ENCODE measurements at places on chromosomes 16 and 17. TPM values are rescaled to one million over a fixed set of nuclear protein-coding genes. Genes with fewer than 3 reads are reported as not detected.

The KRT20 gene
- polyA plus RNA-seq = not detected

DNA sequence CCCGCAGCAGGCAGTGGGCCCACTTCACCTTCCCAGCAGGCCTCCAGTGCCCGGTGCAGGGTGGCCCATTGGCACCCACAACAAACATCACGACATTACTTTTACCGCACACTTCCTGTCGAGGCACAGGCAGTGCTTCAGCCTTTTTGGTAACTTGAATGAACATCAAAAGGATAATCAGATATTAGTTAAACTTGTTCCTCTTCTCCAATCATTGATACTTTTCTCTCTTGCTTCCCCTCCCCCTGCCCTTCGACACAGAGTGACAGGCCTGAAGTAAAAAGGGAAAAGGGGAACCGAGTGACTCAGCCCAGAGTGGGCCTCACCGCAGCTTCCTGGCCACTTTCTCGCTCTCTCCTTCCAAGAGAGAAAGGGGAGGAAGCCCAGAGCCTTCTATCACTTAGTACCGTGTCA, 507.0 kb downstream of the MAF start:
- peak; percentile 34 for DNase-seq

DNA sequence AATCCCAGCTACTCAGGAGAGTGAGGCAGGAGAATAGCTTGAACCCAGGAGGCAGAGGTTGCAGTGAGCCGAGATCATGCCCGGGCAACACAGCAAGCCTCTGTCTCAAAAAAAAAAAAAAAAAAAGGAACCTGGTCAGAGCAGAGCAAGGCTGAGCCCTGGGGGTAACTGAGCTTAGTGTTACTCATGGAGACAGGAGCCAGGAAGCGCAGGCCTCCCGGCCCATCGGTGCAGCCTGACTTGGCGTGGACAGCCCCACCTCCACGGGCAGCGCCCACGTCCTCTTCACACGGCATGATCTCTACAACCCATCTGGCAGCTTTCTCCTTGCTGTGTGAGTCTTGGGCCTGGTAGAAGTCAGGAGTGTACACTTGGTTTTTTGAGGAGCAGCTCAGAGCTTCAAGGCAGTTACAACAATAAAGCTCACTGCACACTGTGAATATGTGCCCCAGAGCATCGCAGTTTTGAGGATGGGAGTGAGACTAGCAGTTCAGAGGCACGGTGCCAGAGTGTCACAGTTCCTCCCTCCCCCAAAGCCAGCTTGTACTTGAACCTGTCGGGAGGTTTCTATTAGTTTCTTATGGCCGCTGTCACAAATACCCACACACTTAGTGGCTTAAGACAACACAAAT, 129.9 kb downstream of the RAP1GAP2 start:
- DNase-seq = no peak

The CTF1 gene
- polyA plus RNA-seq = 13.5 TPM

GRCh38 chr16:67326472-67327309, at the start of the genes KCTD19 and LRRC36:
KCTD19 (minus strand) TSS chr16:67326741; CDS start chr16:67326707, 34 bp downstream.
LRRC36 (plus strand) TSS chr16:67326815; CDS start chr16:67326863, 48 bp downstream.
- no peak for DNase-seq

DNA sequence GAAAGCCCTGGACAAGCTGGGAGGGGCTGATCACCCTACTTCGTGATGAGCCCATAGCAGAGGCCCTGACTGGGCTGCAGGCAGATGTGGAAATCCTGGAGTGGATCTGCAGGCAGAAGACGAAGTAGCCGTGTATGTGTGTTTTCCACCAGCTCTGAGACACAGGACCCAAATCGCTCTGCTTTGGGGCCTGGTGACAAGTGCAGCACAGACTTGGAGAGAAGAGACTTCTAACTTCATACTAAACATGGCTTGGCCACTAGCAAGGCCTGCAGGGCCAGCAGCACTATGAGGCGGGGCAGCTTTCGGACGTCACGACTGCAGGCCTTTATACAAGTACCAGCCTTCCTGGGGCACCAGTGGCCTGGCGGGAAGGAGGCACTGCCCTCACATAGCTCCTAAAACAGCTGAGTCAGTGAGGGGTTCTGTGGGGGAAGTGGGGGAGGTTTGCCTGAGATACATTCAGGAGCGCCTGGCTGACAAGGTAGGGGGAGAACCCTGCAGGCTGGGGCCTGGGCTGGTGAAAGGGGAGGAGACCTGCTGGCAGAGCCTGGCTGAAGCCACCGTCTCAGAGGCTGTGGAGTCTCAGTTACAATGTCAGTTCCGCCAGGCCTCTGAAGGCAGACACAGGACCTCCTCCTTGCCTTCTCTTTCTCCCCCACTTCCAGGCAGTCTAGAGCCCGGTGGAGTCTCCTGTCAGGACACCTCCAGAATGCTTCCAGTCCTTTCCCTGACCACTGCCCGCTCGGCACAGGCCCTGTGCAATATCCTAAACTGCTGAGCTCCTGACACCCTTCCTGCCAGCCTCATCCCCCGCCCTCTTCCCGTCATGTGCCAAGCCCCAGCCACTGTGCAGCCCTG, 73.4 kb downstream of the WSB1 start:
- no peak for DNase-seq

DNA sequence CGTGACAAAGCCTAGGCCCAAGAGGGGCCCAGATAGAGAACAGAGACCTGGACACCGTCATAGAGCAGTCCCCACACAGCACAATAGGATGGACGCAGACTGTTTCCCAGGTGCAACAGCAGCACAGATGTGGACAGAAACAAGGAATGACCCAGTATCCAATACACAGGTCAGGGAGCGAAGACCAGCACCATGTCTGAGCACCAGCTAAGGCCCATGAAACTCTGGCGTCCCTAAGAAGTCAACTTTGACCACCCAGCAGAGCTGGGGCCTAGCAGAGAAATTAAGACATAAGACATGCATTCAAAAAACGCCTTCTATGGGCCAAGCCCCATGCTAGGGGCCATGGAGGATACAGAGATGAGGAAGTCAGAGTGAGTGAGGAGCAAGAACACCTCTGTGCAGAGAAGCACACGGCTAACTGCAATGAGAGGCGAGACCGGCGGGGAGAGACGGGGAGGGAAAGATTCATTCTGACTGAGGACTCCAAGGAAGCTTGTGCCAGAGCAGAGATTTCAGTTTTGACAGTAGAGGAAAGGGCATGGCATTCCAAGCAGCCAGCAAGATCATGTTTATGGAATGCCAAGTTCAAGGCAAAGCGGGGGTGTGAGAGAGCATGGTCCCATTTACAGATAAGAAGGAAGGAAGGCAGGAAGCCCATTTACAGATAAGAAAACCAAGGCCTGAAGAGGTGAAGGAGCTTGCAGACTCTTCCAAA, 50.8 kb downstream of the PITPNM3 start:
- no peak for DNase-seq

DNA sequence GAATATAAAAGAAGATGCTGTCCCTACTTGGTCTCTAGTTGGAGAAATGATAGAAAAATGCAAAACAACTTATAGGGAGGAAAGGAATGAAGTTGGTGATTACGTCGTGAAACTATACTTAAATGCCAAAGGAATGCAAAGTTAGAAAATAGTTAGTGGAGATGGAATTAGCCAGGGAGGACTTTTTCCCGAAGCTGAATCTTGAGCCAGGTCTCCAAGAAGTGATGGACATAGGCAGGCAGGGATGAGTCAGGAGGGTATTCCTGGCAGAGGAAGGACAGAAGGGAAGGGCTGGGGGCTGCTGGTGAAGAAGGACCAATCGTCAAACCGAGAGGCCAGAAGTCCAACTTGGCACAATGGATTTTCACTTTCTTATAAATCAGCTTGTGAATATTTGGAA, 1.8 kb downstream of the SNTB2 start:
- DNase-seq = no peak

- DNase-seq = no peak
Measured at GRCh38 chr17:43664096-43664495, 2.4 kb upstream of the MEOX1 start.

The RUNDC3A gene
- 1.1 TPM for polyA plus RNA-seq

GRCh38 chr16:68605746-68606145, 39.4 kb upstream of the CDH3 start:
- DNase-seq = no peak

The CHRNE gene
- polyA plus RNA-seq = 3.3 TPM

The SLC16A13 gene
- polyA plus RNA-seq = 2.2 TPM

The HIRIP3 gene
- polyA plus RNA-seq = 16.4 TPM

DNA sequence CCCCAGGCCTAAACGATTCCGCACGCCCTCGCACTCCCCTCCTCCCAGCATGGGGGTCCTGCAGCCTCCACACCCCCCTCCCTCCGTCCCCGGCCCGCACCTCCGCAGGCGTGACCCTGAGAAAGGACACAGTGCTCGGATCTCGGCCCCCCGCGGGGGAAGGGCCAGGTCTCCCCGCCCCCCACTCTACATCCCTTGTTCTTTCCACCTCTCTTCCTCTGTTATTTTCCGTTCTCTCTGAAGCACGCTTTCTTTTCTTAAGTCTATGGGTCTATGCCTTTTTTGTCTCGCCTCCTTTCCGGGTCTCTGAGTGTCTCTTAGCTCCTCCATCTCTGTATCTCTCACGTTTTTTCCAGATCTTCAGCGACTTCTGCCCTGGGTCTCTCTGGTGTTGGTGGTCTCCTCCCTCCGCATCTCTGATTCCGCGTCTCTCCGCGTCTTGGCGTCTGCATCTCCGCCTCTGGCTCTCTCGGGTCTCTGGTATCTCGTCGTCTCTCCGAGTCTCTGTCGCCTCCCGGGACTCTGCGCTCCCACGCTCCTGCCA, 2.1 kb upstream of the HES7 start:
- no peak for DNase-seq

DNA sequence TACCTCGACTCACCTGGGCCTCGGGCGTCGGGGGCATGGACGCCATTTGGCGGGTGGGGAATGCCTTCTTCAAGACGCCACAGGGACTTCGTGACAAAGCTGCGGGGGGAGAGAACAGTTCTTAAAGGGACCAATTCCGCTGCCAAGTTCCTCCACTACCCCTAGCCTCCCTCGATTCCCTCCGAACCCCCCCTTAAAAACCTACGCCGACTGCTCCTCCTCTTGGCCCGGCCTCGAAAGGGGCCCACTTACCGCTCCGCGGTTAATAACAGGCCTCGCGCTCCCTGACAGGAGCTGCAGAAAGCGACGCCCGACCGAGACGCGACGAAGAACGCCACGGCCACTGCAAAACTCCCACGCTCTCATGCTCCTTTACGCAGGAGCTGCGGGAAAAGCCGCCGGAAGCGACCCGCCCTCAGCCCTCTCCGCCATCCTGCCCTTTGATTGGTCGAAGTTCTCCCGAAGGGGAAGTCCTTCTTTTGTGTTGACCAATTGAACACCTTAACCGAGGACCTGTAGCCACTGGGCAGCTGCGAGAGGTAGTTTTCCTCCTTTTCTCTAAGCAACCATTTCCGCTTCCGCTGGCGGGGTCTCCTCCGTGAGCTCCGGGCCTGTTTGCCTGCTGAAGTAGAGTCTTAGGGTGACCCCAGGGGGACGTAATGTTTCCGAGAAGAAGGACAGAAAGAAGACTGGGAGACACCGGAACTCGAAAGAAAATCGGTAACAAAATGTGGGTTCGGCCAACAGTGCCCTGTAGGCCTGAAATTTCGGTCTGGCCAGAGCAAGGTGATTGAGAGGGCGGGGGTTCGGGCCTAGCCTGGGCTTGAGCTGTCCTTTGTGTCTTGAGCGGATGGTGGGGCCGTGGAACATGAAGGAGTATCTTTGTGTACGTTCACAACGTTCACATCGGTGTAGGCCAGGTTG, at the start of the genes NAA60 and ZNF597:
TSS of gene NAA60 (plus strand) at position 573 of the 924 bp plus-strand sequence. CDS start 32,548 bp downstream, outside the sequence.
TSS of gene ZNF597 (minus strand) at position 397 of the 924 bp plus-strand sequence. CDS start at position 46, 351 bp downstream.
- DNase-seq = peak; percentile 86

GRCh38 chr16:49704586-49705155, 151.2 kb downstream of the ZNF423 start:
- DNase-seq = no peak

The SP6 gene
- polyA plus RNA-seq = 0.93 TPM

GRCh38 chr16:74666010-74666421, 661 bp downstream of the RFWD3 start:
- DNase-seq = no peak

GRCh38 chr17:56653877-56654276, 60.4 kb downstream of the NOG start:
- DNase-seq = no peak

GRCh38 chr16:24668481-24669061, 60.9 kb upstream of the TNRC6A start:
- no peak for DNase-seq

DNA sequence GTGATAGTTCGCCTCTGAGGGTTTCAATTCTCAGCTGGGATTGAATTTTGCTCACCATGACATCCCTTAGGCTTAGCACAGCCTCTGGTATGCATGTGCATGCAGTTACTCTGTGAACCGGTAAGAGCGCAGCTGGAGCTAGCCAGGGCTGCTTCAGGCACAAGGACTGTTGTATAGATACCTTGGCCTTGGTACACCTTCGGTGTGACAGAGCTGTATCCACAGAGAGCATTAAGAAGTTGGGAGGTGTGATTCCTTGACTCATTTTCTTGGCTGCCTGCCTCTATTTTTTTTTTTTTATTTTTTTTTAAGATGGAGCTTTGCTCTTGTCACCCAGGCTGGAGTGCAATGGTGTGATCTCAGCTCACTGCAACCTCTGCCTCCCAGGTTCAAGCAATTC, 2.2 kb upstream of the NUTF2 start:
- no peak for DNase-seq

DNA sequence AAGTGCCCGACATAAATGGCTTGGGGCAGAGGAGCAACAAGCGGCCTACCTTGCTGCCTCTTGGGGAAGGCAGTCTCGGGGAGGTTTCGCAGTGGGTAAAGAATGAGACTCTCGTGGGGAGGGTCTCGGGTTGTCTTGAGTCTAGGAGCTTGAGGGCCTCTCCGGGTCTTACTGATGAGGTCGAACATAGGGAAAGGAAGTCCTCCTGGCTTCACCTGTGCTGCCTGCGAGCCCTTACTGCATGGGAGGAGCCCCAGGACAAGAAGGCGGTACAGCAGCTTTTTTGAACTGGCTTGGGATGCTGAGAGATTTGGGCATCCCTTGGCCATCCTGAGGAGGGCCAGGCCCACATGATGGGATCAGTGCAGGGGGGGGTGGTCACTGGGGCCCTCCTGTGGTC, 71.4 kb downstream of the SPECC1 start:
- DNase-seq = no peak

The CD300LF gene
- polyA plus RNA-seq = 0.18 TPM

DNA sequence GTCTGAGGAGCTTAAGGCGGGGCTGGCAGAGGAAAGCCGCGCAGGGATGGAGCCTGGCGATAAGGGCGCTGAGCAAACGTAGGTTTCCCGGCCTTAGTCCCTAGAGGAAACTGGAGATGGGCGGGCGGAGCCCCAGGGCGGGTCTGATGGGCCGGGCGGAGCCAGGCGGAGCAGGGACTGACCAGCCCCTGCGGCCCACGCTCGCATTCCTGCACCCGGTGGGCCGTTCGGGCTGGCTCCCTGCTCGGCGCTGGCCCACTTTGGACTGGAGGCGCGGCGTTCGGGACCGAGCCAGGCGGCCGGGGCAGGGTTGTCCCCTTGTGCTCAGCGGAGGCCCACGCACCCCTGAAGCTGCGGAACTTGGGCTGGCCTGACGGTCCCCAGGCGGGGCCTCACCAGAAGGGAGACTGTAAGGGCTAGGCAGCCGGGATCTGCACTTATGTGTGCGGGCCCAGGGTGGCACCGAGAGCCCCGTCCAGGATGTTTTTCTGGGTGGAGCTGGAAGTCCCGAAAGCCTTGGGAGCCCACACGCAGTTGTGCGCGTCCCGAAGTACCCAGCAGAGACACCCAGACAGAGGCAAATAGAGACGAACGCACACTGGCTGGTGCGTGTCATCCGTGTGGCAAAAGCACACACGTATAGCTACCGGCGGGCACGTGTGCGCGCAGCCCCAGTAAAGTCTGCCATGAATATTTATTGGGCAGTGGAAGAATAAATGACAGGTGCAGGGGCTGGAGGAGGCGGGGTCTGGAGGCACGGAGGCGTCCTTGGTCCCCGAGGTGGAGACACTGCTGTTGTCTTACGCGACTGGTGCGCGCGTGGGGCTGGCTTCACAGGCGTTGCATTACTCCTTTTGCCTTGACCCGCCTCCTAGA, 1.4 kb downstream of the PYDC1 start:
- DNase-seq = no peak

The TNFRSF17 gene
- polyA plus RNA-seq = not detected

The EARS2 gene
- 17.6 TPM for polyA plus RNA-seq
